NCI-H1417 treated with DMSO at 0.1 percent for 48 hours (cell line): ENCODE measurements at places on chromosomes 11 and 22.

DNA sequence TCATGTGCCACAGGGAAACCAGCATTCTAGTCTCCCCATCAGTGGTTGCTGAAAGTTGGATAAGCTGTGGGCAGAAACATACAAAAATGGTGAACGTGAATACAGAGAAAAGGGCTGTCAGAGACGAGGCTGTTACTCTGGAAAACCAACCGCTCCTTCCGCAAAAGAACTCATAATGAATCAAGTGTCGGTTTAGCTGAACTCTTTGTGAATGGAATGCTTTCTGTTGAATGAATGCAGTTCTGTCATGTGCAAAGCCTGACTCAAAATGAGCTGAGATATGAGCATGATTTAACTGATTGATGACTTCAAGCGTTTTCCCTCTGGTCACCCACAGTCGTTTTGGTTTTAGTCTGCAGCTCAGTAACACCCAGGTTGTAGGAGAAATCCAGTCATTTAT lies 298.3 kb downstream of the ETS1 start:
- DNase-seq = no peak

DNA sequence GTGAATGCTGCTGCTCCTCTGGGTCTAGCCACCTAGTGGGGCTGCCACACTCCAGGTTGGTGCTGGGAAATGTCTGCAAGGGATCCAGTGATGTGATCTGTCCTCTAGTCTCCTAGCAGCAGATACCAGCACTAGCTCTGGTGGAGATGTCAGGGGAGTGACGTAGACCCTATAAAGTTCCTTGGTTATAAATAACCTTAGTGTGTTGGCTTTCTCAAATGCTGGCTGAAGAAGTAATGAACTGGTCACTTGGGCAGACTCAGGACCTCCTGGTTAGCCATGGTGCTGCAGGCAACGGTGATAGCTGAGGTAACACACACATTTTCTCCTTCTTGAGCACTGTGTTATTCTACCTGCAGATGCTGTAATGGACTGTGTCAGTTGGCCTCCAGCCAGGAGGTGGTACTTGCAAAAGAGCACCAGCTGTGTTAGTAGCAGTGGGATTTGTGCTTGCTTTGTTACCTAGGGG lies 35.5 kb downstream of the BBOX1 start:
- peak; percentile 32 for DNase-seq

GRCh38 chr11:58928107-58928499 lies 11.2 kb upstream of the GLYATL1 start:
- no peak for DNase-seq

DNA sequence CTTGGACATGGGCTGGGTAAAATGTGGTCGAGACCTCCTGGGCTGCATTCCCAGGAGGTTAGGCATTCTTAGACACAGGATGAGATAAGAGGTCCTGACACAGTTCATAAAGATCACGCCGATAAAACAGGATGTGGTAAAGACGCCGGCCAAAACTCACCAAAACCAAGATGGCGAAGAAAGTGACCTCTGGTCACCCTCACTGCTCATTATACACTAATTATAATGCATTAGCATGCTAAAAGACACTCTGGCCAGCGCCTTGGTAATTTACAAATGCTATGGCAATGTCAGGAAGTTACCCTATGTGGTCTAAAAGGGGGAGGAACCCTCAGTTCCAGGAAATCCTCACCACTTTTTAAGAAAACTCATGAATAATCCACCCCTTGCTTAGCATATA lies 983.3 kb downstream of the OPCML start:
- DNase-seq = no peak

DNA sequence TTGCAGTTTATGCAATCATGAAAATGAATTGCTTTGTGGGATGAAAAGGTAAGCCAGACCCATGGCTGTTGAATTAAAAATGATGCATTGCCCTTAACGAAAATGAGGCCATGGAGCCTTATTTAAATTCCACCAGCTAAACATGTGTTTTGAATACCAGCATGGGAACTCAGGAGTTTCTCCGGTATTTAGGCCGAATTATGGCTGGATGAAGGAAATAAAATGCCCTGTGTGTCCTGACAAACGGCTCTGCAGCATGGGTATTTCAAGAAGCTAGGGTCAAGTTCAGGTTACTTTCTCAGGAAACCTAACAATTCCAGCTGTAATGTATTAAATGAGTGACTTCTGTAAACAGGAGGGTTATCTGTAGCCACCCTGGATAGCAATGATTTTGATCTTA lies 38.3 kb downstream of the AMOTL1 start:
- DNase-seq = no peak
